Omental fat pad (tissue), 4 donors: ENCODE measurements at places on chromosomes 1 and 21. TPM values are rescaled to one million over a fixed set of nuclear protein-coding genes. Genes with fewer than 3 reads are reported as not detected.

DNA sequence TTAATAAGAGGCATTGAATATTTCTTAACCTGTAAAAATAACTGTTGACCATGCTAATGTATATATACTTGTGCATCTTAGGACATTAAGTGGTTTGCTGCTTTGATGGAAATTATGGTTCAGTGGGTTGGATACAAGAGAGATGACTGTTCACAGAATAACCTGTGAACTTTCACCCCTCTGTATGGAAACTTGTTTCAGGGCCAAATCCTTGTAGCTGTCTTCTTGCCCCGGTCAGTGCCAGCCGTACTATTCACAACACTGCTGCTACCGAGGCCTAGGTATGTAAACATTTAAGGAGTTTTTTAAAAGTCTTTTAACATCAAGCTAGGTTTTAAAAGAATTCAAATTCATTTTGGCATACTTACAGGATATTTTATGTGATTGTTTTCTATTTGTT lies 16.1 kb downstream of the DONSON start:
- DNase-seq = no peak

E2F2 gene
- 0.31 TPM for total RNA-seq

DNA sequence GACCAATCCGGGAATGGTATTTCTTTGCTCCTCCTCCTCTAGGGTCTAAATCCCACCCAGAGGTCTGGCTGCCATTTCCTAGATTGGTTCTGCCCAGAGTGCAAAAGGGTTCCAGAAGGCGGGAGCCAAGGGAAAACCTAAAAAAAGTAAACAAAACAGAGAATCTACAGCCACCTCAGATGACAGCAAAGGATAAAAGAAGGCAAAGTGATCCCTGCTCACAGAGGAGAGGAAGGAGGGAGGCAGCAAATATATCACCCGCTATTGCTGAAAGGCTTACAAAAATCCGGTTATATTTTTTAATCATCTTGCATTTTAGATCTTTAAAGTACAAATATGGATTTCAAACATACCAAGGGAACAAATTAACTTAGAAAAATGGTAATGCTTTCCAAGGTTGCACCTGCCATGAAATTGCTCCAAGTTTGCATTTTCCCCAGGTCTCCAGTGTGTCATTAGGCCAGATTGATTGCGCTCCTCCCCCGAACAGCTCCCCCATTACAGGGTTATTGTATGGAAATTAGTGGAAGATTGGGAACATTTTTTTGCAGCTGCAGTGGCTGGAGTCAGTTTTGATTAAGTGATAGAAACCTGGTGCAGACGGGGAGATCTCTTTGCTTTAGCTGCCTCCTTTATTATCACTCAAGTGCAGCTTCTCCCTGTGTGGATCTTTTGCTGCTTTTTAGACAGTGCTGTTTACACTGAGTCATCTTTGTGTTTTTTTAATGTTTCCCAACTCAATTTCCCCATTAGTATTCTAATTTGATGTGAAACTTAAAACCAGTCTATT lies 280.5 kb upstream of the CAMK1G start:
- DNase-seq = no peak

DNA sequence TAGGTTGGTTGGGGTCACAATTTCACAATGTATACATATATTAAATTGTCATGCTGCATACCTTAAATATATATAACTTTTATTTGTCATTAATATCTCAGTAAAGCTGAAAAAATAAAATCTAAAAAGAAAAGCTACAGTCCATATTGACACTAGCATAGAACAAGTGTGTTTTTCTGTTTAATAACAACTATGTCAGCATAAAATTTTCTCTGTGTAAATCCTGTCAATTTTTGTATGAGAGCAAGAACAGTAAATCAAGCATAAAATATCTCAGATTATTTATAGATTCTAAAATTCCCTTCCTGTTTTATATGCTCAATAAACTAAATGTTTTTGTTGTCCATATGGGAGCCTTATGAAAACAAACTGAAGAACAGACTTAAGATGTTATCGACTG lies 739.2 kb downstream of the MRPL39 start:
- no peak for DNase-seq

LCE1C gene
- total RNA-seq = not detected

MYBPH gene
- total RNA-seq = 0.37 TPM

RGS7 gene
- not detected for total RNA-seq

GRCh38 chr1:153777648-153778047 lies 2.4 kb downstream of the SLC27A3 start:
- DNase-seq = no peak

DNA sequence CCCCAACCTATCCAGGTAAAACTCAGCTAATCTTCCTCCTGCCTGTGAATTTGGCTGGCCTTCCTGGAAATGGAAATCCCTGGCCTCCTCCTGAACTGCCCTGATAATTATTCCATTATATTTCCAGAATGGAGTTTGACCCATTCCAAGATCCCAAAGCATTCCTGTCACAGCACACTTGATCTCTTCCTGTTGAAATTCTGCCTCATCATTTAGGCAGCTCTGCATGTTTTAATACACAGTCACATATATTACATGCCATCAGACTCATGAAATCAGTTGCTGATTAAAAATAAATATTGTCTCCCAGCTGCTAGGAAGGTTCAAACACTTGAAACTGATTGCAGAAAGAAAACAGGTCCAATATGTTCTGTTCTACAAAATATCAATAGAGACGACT lies 148.2 kb upstream of the PALMD start:
- no peak for DNase-seq

TAL1 gene
- total RNA-seq = 2.4 TPM

GRCh38 chr1:61083013-61083806 lies 849 bp downstream of the NFIA start:
- no peak for DNase-seq

DNA sequence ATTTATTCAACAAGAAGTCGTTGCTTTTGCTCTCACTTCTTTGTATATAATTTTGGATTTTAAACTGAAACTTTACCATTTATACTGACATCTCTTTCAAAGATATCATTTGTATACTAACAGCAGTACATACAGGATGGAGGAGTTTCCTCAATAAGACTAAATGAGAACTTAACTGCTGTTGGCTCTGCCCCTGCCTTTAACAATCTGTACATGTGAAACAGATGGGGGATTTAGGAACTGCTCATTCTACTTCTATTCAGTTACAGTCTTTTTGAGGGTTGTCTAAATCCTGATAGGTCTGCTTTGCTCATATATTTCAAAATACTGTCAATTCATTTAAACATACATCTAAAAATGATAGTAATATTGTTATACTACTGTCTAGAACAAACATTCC lies 663.2 kb downstream of the ADGRL2 start:
- no peak for DNase-seq

RNU1-1 gene
- under 0.01 TPM for total RNA-seq

- DNase-seq = no peak
Measured at GRCh38 chr1:21271550-21271949, 18.7 kb downstream of the ECE1 start.

- DNase-seq = no peak
Measured at GRCh38 chr1:17723684-17724083, 31.4 kb upstream of the ACTL8 start.

DNA sequence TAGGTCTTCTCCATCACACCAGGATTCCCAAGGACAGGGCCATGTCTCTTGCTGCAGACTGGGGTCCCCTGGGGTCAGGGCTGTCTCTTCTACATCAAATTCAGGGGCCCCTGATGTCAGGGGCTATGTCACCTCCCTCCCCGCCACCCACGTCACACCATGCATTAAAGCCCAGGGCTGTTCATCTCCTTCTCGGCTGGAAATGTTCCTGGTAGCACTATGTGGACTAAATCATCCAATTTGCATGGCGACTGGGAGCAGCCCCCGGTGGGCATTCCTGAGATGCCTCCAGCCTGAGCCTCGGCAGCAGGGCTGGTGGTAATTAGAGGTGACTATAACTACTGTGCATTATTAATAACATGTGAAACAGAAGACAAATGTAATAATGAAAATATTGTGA lies 151.7 kb upstream of the HMGB4 start:
- no peak for DNase-seq

DNA sequence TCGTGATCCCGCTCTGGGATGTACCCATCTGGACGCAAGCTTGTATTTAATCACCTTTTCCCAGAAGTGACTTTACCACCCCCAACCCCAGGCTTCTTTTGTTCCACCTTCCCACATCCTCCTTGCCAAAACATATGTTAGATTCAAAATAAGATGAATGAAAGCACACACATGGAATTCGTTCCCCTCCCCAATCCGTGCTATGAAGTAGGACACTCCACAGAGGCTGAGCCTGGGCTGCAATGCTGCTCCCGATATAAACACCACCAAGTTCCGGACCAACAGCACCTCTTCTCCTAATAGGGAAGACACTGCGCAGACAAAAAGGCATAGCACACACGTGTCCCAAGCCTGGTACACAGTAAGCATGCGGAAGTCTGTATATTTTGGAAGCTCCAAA lies 86.1 kb downstream of the CLSTN1 start:
- no peak for DNase-seq

DNA sequence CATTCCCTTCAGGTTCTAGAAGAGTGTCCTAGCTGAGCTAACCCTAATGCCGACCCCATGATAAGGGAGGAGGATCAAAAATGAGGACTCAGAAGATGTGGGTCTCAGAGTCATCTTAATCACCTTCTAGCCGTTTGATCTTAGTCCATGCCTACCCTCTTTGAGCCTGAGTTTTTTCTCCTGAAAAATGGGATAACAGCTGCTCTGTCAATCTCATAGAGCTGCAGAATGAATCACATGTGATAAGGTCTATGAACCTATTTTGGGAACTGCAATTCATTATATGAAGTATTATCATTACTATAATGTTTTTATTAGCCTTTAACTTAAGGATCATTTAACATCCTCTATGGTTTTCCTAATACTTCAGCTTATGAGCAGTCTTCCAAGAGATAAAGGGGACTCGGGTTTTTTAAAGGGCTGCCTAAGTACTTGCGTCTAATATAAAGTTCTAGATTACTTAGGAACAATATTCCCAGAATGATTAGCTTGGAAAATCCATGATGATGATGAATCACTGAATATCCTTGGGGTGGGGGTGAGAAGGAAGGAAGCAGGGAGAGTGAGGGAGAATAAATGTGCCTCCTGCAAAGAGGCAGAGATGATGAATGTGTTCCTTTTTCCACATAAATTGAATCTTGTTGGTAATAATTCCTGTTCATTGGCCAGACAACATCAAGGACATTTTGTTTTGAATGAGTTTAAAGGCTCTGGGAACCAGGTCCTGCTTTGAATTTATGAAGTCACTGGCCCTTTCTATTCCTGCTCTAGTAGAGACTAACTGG lies 66.8 kb downstream of the COLGALT2 start:
- no peak for DNase-seq

GRCh38 chr1:65772607-65773006 lies 20.1 kb upstream of the PDE4B start:
- no peak for DNase-seq

DNA sequence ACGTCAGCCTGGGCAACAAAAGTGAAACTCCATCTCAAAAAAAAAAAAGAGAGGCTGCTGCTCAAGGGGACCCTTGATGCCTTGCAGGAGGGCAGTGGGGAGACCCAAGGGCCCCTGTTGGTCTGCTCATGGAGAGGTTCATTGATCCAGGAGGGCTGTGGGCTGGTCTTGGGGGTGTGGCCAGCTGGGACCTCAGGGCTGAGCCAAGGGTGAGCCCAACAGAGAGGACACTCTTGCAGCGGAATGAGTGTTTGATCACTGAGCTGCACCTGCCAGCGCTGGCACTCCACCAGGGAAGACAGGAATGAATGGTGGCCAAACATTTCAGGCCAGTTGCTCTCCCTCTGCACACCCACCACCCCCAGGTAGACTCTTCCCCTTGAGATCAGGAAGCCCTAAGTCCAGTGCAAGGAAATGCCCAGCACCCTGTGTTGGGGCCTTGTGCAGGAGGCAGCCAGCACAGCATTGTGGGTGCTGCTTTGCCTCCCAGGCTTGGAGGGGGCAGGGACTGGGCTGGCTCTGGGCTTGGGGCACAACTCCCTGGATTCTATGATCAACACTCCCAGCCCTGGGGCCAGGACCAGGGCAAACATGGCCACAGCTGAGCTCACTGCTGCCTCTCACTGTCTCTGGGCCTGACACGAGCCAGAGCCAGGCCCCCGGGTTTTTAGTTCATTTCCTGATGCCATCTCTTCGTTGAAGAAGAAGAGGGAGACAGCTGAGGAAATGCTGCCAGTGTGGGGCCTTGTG lies 50.7 kb downstream of the IRF2BP2 start:
- DNase-seq = no peak

GRCh38 chr21:36790616-36791015 lies 91.7 kb downstream of the SIM2 start:
- DNase-seq = no peak

DNA sequence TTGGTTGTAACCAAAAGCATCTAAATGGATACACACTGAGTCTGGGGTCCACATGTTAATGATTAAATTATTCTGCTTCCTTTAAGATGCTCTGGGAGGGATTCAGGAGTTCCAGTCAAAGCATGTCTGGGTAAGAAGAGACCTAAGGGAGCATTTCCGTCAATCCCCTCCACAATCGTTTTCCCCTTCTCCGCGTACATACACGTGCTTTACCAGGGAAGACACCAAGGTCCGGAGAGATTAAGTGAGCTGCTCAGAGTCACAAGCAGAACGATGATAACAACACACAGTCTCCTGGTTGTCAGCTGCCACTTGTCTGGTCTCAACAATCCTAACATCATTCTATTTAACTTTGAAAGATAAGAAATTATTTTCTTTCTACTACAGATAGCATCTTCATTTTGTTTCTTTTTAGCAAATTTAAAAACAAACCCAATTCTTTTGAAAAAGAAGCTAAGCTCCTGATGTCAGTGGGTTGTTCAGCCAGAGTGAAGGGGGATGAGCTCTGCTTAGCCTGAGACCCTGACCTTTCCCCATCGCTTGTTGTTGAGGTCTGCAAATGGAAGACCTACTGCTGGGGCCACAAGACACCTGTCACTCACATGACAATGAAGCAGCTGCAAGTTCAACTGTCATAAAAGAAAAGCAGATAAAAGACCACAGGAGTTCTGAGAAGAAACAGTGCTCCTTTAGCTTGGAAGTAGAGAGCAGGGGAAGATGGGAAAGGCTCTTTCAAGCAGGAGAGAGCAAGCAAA lies 4.5 kb downstream of the PAFAH2 start:
- DNase-seq = no peak
